H1 (cell line): ENCODE measurements at places on chromosomes 4 and X.

DNA sequence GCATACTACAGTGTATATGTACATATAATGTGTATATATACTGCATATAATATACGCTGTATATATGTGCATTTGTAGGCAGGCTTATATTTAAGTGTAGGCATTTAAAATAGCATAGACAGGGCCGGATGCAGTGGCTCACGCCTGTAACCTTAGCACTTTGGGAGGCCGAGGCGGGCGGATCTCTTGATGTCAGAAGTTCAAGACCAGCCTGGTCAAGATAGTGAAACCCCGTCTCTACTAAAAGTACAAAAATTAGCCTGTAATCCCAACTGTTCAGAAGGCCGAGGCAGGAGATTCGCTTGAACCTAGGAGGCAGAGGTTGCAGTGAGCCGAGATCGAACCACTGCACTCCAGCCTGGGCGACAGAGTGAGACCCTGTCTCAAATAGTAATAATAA is 78.4 kb downstream of the JAKMIP1 start:
- H3K4me1 ChIP-seq, result peaks cover 13% of the 10 kb centered on the region
- H3K27me3 ChIP-seq, result no peaks in the 10 kb centered on the region
- no peak for DNase-seq
- no peak overlapping the region for H3K27ac ChIP-seq
- H3K36me3 ChIP-seq, result no peaks in the 10 kb centered on the region

GRCh38 chr4:128871948-128872347 is 62.4 kb downstream of the JADE1 start:
- no peak overlapping the region for H3K4me3 ChIP-seq
- peaks cover 67% of the 10 kb centered on the region for H3K36me3 ChIP-seq
- no peak for DNase-seq
- H3K4me1 ChIP-seq, result peaks cover 2% of the 10 kb centered on the region
- H3K27me3 ChIP-seq, result no peaks in the 10 kb centered on the region

- H3K4me3 ChIP-seq, result no peak overlapping the region
- no peak overlapping the region for H3K27ac ChIP-seq
- H3K4me1 ChIP-seq, result no peaks in the 10 kb centered on the region
- no peaks in the 10 kb centered on the region for H3K27me3 ChIP-seq
- DNase-seq, result no peak
- no peaks in the 10 kb centered on the region for H3K36me3 ChIP-seq
Observed at GRCh38 chr4:107896646-107897045, 34.7 kb upstream of the CYP2U1 start.

DNA sequence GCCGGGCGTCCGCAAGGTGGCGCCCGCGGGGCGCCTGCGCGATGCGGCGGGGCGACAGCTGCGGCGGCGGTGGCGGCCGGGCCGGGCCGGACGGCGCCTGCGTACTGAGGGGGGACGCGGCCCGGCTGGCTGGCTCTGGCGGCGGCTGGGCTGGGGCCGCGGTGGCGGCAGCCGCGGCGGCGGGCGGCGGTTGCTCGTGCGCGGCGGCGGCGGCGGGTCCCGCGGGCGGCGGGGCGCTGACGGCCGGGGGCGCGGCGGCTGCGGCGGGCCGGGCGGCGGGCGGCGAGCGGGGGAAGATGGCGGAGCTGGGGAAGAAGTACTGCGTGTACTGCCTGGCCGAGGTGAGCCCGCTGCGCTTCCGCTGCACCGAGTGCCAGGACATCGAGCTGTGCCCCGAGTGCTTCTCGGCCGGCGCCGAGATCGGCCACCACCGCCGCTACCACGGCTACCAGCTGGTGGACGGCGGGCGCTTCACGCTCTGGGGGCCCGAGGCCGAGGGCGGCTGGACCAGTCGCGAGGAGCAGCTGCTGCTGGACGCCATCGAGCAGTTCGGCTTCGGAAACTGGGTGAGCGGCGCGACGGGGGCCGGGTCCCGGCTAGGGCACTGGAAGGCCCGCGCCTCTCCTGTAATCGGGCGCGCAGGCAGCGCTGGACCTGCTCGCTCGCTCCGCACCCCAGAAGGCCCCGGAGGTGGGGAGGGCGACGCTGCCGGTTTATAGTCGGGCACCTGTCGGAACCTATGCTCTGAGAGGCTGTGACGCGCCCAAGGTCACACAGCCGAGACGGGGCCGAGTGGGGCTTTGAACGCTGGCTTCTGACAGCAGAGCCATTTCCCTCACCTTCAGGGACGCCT is at the start of gene TADA2B:
TSS of gene TADA2B (plus strand) at position 89 of the 853 bp plus-strand sequence. CDS start at position 297, 208 bp downstream.
- no peaks in the 10 kb centered on the region for H3K4me1 ChIP-seq
- no peak for DNase-seq
- peak within 1 kb of the TSS; percentile 89 for H3K4me3 ChIP-seq
- peaks cover 14% of the 10 kb centered on the region for H3K27me3 ChIP-seq
- no peaks in the 10 kb centered on the region for H3K36me3 ChIP-seq

GRCh38 chr4:19987746-19988145 is 264.0 kb upstream of the SLIT2 start:
- H3K4me1 ChIP-seq, result no peaks in the 10 kb centered on the region
- no peaks in the 10 kb centered on the region for H3K27me3 ChIP-seq
- H3K36me3 ChIP-seq, result no peaks in the 10 kb centered on the region
- H3K4me3 ChIP-seq, result no peak overlapping the region
- H3K27ac ChIP-seq, result no peak overlapping the region
- DNase-seq, result no peak
